NCI-H1694 treated with DMSO at 0.1 percent for 48 hours (cell line): ENCODE measurements at places on chromosomes 6 and 20.

DNA sequence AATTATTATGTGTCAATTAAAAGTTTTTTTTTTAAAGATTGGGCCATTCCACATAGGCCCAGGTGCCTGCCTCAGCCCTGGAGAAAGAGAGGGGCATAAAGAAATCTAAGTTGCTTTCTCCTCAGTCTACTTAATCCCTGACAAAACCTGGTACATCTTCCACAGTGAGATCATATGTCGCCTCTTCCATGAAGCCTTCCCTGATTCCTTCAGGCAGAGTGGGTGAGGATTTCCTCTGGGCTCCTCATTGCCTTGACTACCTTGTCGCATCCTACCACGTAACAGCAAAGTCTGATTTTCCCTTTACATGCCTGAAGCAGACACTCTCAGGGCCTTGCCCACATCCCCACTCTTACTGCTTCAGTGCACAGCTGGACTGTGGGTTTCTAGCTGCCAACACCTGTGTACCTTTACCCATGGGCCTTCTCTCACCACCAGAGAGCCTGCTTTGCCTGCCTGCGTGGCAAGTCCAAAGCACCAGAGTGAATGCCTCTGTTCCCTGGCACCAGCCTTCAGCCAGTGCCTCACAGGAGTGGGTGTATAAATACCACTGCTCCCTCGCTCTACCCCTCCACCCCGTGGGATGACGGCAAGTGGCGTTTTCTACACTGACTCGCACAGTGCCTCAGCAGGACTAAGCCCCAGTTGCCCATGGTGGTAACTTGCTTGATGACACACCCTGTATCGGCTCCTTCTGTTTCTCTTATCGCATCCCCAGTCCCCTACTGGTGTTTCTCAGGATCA is 68.0 kb downstream of the EYA2 start:
- no peak for DNase-seq

DNA sequence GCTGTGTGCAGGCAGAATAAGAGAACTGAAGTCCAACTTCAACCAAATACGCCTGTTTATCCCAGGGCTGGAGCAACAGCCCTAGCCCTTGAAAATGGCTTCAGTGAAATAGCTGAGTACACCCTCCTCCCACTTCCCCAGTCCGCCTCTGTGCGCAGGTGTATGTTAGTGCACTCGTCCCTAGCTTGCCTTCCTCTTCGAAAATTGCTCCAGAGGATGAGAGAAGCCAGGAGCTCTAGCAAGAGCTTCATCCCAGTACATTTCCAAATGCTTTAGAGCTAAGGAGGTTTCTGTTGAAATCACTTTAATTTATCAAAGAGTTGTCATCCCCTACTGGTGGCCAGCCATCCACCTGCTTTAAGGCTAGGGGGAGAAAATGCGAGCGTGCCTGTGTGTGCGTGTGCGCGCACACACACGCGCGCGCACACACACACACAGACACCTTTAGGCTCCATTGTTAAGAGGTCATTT is 5.4 kb upstream of the POU3F2 start:
- DNase-seq: no peak

DNA sequence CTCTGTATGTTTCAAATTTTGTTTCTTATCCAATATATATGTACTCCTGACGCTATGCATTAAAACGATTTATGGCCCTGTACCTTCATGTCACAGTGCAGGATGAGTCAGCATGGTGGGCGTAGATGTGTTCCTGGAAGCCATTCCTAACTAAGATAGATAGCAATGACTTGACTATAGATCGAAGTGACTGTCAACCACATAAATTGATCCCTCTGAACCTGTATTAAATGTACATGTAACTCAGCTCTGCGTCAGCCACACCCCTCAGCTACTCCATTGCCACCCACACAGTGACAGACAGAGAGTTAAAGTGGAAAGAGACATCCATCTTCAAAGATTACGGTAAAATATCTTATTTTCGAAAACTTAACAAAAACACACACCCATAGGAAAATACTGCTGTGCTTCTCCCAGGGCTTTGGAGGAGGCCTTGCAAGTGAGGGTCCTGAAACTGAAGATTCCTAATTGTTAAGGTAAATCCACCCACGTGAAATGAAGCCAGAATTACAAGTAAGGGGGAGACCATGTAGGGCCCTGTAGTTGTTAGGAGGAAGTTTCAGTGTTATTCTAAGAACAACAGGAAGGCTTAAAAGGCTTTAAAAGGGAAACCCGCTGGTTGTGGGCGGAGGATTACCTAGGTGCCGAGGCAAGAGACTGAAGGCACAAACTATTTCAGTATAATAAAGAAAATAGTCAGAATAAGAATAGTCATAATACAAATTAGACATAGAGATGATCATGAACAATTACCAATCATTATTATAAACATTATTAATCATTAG is 10.3 kb upstream of the RAD21L1 start:
- DNase-seq: no peak

GRCh38 chr6:37126493-37126958 is 43.4 kb upstream of the PIM1 start:
- no peak for DNase-seq

GRCh38 chr6:54754406-54754805 is 92.2 kb upstream of the FAM83B start:
- DNase-seq: no peak

- no peak for DNase-seq
Observed at GRCh38 chr6:111306104-111306888, 176.7 kb downstream of the REV3L start.

GRCh38 chr20:4067600-4068261 is 52.4 kb upstream of the RNF24 start:
- no peak for DNase-seq

GRCh38 chr6:109118337-109118736 is 23.0 kb downstream of the CEP57L1 start:
- no peak for DNase-seq

DNA sequence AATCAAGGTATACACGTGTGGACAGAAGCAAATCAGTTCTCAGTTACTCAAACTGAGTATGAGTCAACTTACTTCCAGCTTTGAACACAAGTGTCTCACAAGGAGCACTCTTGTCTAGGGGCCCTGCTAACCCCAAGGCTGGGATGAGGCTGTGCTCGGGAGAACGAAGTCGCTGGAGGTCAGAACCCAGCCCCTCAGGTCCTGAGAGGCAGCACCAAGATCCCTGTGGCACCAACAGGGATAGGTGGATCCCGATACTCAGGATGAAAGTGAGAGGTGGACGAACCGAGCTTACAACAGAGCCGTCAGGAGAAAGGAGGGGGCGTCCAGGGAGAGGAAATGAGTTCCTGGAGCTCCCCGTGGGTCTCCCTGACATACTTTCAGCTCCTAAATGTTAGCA is 85.7 kb downstream of the GINS1 start:
- no peak for DNase-seq

DNA sequence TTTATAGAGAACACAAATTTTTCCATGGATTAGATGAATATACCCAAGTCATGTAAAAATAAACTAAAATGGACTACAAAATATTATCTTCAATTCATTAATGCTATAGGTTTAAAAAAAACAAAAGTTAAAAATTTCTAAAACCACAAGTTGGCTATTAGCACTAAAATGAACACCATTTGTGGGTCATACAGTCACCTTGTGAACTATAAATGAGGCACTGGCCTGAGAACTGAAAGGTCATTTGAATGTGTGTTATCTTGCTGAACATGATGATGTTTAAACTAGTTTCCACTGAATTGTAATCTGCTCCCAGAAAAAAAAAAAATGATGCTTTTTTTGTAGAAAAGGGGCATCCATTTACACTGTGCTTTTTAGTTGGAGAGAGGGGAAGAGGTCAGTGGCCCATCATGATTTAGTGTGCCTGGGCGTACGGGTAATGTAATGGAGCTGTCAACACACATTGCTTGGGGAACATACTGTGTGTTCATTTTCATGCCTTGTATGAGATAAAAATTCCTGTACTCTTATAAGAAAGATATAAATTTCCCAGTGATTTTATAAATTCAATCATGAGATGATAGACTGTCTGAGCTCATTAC is 96.6 kb upstream of the FKBP1C start:
- no peak for DNase-seq

GRCh38 chr6:130525408-130525807 is 159.6 kb downstream of the TMEM200A start:
- DNase-seq: no peak

- DNase-seq: no peak
Observed at GRCh38 chr6:3294396-3294795, 35.6 kb downstream of the PSMG4 start.

- DNase-seq: no peak
Observed at GRCh38 chr6:121698617-121699016, 263.2 kb downstream of the GJA1 start.

DNA sequence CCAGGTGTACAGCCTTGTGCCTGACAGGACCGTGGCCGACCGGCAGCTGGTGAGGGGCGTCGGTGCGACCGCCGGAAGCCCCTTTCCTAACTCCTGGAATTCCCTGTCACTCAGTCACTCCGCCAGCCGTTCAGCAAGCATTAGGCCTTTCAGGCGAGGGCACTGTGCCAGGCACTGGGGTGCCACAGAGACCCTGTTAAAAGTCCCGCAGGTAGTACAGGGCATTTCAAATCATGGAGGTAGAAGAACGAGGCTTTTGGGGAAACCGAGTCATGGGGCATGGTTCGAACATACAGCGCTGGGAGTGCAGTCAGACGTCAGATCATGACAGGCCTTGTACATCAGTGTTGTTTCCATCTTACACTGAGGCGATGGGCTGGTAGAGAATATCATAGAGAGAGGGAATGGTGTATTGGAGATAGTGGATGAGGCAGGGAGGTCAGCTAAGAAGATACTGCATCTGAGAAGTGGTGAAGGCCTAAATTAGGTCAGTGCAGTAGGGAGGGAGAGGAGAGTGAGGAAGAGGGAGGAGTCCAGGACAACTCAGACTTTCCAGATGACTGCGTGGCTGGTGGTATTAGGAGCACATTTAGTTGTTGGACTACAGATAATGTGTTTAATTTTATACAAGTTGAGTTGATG is 892 bp upstream of the DXO start:
- no peak for DNase-seq

DNA sequence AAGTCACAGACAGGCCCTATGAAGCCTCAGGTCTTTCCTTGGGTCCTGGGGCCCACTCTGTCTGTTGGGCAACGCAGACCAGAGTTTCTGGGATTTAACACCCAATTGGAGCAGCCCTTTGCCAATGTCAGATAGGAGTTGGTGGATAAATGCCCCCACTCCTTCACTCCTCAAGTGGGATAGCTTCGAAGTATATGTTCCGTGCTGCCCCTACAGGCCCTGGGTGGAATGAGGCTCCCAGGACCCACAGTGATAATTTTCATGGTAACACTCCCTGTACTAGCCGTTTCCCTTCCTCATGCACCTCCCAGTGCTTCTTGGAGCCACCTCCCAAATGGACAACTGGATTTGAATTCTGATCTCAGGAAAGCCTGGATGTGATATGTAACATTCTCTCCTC is 145.4 kb downstream of the FOXA2 start:
- DNase-seq: no peak

- DNase-seq: no peak
Observed at GRCh38 chr6:132131758-132132157, 180.6 kb upstream of the CCN2 start.

- DNase-seq: no peak
Observed at GRCh38 chr20:61912665-61913422, 152.8 kb downstream of the TAF4 start.

GRCh38 chr20:58109126-58109880 is 119.2 kb downstream of the ANKRD60 start:
- DNase-seq: no peak

GRCh38 chr20:22070610-22071058 is 365.2 kb downstream of the PAX1 start:
- no peak for DNase-seq

- no peak for DNase-seq
Observed at GRCh38 chr20:60999250-60999649, 252.8 kb upstream of the CDH4 start.

DNA sequence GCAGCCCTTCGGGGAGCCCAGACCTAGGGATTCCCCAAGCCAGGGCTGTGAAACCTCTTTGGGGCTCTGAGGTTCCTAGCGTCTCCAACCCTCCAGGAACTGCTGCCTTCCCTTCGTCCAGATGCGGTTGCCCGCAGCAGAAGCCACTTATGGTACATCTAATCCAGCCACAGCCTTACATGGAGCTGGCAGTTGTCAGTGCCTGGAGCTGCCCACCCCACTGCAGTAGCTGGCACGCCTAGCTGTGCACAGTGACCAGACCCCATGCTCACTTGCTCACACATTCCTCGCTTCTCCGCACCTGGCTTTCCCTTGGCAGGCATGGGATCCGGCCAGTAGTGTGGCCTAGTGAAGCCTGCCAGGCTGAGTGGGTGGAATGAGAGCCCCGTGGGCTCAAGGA is 547.6 kb downstream of the TBC1D32 start:
- no peak for DNase-seq

GRCh38 chr6:101395345-101395744 is 1.8 kb downstream of the GRIK2 start:
- peak; percentile 28 for DNase-seq

DNA sequence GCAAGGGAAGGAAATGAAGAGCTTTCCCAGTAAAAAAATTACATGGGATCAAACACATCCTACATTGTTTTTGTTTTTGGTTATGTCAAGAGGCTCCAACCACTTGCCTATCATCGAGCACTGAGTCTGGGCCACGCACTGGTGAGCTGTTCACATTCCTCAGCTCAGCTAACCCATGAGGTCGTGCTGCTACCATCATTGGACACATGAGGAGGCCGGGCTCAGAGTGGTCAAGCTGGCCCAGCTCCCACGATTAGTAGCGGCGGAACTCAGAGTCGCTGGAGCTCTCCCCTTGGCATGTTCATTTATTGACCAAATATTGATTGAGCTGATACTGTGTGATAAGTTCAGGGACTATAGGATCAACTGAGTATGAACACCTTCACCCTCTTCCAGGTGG is 164.9 kb downstream of the CDH26 start:
- DNase-seq: no peak
